Activated B cell treated with CpG ODN at 0.5 μM for 24 hours (primary cell): ENCODE measurements at places on chromosomes 3 and 15. TPM values are rescaled to one million over a fixed set of nuclear protein-coding genes. Genes with fewer than 3 reads are reported as not detected.

DNA sequence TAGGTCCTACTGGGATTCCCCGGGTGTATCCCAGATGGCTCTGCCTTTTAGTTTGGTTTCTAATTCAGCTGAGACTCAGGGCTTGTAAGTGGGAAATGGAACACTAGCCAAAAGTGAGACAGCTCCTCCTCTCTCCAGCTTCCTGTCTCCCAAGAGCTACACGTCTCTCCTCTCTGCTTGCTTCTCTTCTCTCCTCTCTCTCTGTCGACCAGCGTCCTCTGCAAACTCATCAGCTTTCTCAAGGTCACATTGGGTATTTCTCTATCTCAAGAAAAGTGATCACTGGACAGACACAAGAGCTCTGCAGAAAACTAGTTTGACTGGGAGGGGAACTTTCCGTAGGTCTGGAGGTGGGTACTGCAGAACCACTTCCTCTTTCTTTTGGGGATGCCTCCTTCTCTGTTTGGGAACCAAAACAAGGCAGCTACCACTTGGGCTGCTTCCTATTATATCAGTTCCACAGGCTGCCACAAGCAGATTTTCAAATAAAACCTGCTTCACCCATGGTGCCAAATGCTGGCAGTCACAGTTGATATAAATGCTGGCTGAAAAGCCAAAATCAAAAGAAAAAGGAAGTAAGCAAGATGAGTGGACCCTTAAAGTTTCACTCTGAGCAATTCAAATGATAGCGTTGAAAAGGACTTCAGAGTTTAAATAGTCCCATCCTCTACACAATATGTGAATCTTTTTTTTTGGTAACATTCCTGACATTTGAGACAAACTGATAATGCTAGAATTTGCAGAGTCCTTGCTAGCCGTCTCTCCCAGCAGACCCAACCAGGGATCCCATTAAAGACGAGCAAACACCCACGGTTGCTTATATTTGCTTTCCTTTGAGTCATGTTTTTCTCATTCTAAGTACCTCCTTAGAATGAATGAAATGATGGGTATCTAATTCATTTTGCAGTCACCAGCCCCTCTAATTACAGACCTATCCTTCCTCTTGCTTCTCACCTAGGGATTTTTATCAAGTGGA, 7.2 kb upstream of the DYNC1LI1 start:
- H3K36me3 ChIP-seq = no peaks in the 10 kb centered on the region
- H3K4me3 ChIP-seq = peak overlapping the region; percentile 67
- peaks cover 18% of the 10 kb centered on the region for H3K4me1 ChIP-seq
- peak; percentile 25 for DNase-seq

SERPINI1 gene
- total RNA-seq = 1.8 and 1.9 TPM in 2 replicates

ISG20 gene
- 84.6 and 87.1 TPM in 2 replicates for total RNA-seq

FLNB gene
- 13.4 and 16.7 TPM in 2 replicates for total RNA-seq

RARRES1 gene
- not detected in 2 replicates for total RNA-seq

GRCh38 chr15:75554717-75555116, 24.4 kb downstream of the PTPN9 start:
- H3K4me3 ChIP-seq = no peak overlapping the region
- no peak for DNase-seq
- peaks cover 4% of the 10 kb centered on the region for H3K4me1 ChIP-seq
- H3K27me3 ChIP-seq = no peaks in the 10 kb centered on the region

SI gene
- total RNA-seq = not detected in 2 replicates

CIP2A gene
- total RNA-seq = 11.3 and 13.1 TPM in 2 replicates

GRCh38 chr15:88624156-88624970, 3.2 kb downstream of the AEN start:
- no peak for DNase-seq
- peaks cover 80% of the 10 kb centered on the region for H3K4me1 ChIP-seq
- peak overlapping the region; percentile 92 for H3K27ac ChIP-seq
- peak overlapping the region; percentile 67 for H3K4me3 ChIP-seq
- H3K36me3 ChIP-seq = peaks cover 49% of the 10 kb centered on the region

DNA sequence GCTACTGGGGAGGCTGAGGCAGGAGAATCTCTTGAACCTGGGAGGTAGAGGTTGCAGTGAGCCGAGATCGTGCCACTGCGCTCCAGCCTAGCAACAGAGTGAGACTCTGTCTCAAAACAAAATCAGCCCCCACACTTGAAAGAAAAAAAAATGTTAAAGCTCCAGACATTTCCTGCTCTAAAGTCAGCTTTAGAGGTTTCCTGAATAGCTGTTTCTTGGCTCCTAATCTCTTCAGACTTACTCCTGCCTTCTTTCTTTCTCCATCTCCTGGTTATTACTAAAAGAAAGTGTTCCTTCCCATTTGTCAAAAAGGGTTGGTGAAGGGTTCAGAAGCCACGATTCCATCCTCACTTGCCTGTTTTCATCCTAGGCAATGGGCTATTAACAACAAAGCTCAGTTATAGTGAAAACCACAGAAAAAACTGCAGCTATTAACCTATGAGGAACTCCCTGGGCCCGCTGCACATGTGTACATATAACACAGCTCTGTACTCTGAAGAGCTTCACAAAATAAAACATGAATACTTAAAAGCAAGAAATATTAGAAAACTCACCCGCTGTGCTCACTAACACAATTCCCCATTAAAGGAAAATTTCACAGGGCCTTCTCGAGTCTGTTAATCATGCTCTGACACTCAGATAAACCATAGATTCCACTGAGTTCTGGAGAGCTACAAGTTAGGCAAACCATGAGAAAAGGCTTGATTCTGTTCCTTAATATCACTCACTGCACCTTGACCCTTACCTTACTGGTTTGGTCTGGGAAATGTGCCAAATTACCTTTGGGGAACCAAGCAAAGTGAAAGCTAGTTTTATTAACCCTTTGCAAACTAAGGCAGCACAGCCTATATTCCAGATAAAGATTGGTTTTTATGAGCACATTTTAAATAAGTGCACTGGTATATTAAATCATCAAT, 89.9 kb upstream of the TSPAN3 start:
- H3K4me3 ChIP-seq = peak overlapping the region; percentile 30
- peak overlapping the region; percentile 74 for H3K27ac ChIP-seq
- peaks cover 51% of the 10 kb centered on the region for H3K4me1 ChIP-seq
- DNase-seq = no peak
- no peaks in the 10 kb centered on the region for H3K27me3 ChIP-seq
- peaks cover 13% of the 10 kb centered on the region for H3K36me3 ChIP-seq

- H3K4me1 ChIP-seq = peaks cover 61% of the 10 kb centered on the region
- H3K27me3 ChIP-seq = peaks cover 3% of the 10 kb centered on the region
- H3K27ac ChIP-seq = peak overlapping the region; percentile 95
- H3K36me3 ChIP-seq = no peaks in the 10 kb centered on the region
- H3K4me3 ChIP-seq = peak overlapping the region; percentile 80
Measured at GRCh38 chr3:133447750-133448477, 48.1 kb downstream of the BFSP2 start.

TMEM40 gene
- not detected in 2 replicates for total RNA-seq

DNA sequence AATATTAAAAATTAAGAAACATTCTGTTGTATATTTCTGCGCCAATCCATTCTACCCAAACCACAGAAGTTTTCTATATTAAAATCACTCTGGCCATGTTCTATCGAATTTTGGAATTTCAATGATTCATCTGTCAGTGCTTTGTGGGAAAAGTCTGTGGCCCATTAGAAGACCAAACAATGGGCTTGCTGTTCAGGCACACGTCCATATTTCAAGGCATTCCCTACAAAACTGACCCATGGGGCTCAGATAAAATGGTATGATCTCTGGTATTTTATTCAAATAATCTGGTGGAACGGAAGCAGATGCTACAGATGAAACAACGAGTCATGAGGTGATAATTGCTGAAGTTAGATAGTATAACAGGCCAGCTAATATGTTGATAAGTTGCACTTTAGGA, 12.4 kb downstream of the NPHP3 start:
- no peak overlapping the region for H3K27ac ChIP-seq
- H3K4me1 ChIP-seq = no peaks in the 10 kb centered on the region
- H3K27me3 ChIP-seq = no peaks in the 10 kb centered on the region
- H3K4me3 ChIP-seq = no peak overlapping the region

DNA sequence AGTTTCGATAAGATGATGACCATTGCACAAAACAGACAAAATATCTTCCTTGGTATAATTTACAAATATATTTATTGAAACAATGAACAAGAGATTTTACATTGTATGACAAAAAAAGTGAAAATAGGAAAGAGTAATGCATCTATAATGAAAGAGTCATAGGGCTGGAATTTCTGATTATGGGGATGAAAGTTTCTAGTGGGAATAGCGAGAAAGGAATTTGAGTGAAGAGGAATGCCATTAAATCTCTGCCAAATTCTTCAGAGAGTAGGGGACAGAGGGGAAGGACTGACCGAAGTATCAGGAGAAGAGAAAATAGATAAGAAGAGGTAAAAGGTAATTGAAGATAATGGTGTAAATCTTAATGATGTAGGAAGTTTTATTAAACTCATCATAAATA, 125.4 kb downstream of the VGLL3 start:
- H3K27me3 ChIP-seq = no peaks in the 10 kb centered on the region
- no peaks in the 10 kb centered on the region for H3K36me3 ChIP-seq
- DNase-seq = no peak

DNA sequence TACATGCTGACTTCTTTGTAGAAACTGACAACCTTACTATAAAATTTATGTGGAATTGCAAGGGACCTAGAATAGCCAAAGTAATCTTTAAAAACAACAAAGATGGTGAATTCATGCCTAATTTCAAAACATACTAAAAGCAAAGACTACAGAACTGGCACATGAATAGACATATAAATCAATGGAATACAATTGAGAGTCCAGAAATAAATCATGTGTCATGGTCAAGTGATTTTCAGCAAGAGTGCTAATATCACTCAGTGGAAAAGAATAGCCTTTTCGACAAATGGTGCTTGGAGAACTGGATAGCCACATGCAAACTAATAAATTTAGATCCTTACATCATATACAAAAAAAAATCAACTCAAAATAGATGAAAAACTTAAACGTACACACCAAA, 8.7 kb downstream of the IMPG2 start:
- no peaks in the 10 kb centered on the region for H3K4me1 ChIP-seq
- DNase-seq = no peak
- H3K36me3 ChIP-seq = peaks cover 33% of the 10 kb centered on the region
- H3K27ac ChIP-seq = no peak overlapping the region
- no peaks in the 10 kb centered on the region for H3K27me3 ChIP-seq
- no peak overlapping the region for H3K4me3 ChIP-seq

ARGFX gene
- not detected in 2 replicates for total RNA-seq

- H3K4me1 ChIP-seq = peaks cover 61% of the 10 kb centered on the region
- no peaks in the 10 kb centered on the region for H3K27me3 ChIP-seq
- H3K27ac ChIP-seq = peak overlapping the region; percentile 98
Measured at GRCh38 chr15:63501256-63502089, 2.9 kb upstream of the USP3 start.

CYP19A1 gene
- total RNA-seq = 0.07 TPM in 1 of 2 replicates, not detected in the other

LNP1 gene
- total RNA-seq = 1.7 and 2.4 TPM in 2 replicates

USP3 gene
- total RNA-seq = 92.7 and 110 TPM in 2 replicates

- no peak overlapping the region for H3K4me3 ChIP-seq
- no peak overlapping the region for H3K27ac ChIP-seq
- H3K27me3 ChIP-seq = peaks cover 6% of the 10 kb centered on the region
- H3K4me1 ChIP-seq = peaks cover 55% of the 10 kb centered on the region
- no peak for DNase-seq
- no peaks in the 10 kb centered on the region for H3K36me3 ChIP-seq
Measured at GRCh38 chr15:69665641-69666111, 213.1 kb downstream of the RPLP1 start.

DNA sequence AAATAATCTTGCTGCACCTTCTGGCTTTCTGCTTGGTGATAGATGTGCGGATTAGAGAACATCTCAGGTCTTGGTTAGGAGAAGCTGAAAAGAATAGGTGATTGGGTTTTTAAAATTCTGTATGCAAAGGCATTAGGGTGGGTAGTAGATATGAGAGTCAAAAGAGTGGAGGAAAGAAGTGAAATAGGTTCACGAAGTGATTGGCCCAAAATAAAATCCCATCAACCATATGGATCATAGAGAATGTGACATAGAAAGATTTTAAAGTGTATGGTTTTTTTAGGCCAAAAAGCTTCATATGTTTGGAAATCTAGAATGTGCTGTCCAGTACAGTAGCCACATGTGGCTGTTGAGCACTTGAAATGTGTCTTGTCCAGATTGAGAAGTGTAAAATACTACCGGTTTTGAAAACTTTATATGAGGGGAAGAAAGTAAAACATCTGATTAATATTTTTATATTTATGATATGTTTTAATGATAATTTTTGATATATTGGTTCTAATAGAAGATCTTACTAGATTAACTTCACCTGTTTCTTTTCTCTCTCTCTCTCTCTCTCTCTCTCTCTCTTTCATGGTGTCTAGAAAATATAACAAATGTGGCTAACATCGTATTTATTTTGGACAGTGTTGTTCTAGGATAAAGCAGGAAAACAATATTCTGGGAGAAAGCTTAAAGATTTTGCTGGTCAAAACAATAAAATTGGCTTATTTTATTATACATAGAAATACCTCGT, 2.9 kb downstream of the MBNL1 start:
- peak overlapping the region; percentile 98 for H3K27ac ChIP-seq
- peaks cover 69% of the 10 kb centered on the region for H3K4me1 ChIP-seq
- H3K36me3 ChIP-seq = peaks cover 55% of the 10 kb centered on the region
- no peak for DNase-seq

GABRR3 gene
- not detected in 2 replicates for total RNA-seq

DNA sequence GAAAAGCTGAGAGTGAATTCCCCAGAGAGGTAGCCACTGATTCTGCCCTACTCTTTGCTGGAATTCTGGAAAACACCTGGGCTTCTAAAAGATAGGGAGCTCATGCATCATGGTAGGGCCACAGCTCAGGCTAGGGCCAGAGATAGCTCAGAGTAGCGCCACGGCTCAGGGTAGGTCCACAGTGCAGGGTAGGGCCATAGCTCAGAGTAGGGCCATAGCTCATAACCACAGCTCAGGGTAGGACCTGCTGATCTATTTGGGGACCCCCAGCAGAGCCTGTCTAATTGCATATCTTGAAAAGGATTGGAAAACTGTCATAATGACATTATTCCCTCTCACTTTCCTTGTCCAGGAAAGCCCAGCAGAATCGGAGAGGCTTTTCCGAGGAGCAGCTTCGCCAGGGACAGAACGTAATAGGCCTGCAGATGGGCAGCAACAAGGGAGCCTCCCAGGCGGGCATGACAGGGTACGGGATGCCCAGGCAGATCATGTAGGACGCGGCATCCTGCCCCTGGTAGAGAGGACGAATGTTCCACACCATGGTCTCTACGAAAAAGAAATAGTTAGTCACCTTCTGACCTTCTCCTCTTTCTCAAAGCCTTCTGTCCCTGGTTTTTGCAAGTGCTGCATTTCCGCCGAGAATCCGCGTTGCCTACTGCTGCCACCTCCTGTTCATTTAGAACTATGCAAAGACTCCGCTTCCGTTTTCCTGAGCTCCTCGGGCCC, 14.5 kb downstream of the TAGLN3 start:
- no peak overlapping the region for H3K27ac ChIP-seq
- DNase-seq = peak; percentile 21
- H3K4me1 ChIP-seq = peaks cover 16% of the 10 kb centered on the region
- no peaks in the 10 kb centered on the region for H3K36me3 ChIP-seq
- peak overlapping the region; percentile 21 for H3K4me3 ChIP-seq

CISH gene
- 2.9 and 3.2 TPM in 2 replicates for total RNA-seq

GRCh38 chr3:81788044-81788443, 26.6 kb upstream of the GBE1 start:
- no peak overlapping the region for H3K27ac ChIP-seq
- DNase-seq = no peak
- peaks cover 2% of the 10 kb centered on the region for H3K4me1 ChIP-seq
- no peak overlapping the region for H3K4me3 ChIP-seq
- H3K36me3 ChIP-seq = no peaks in the 10 kb centered on the region

NRROS gene
- 88.5 and 92.4 TPM in 2 replicates for total RNA-seq

- H3K4me3 ChIP-seq = no peak overlapping the region
- DNase-seq = no peak
- H3K27me3 ChIP-seq = no peaks in the 10 kb centered on the region
- H3K36me3 ChIP-seq = no peaks in the 10 kb centered on the region
- H3K27ac ChIP-seq = no peak overlapping the region
Measured at GRCh38 chr3:175571096-175571495, 712.0 kb downstream of the NAALADL2 start.
